ENCODE measurements at places on chromosomes 3 and 15. TPM values are rescaled to one million over a fixed set of nuclear protein-coding genes. Genes with fewer than 3 reads are reported as not detected.
A peak's percentile ranks its signal among the peaks of the same experiment; 100 is the strongest.

GRCh38 chr3:139757448-139758030 lies 79.8 kb upstream of the NMNAT3 start:
- no peak for DNase-seq

DNA sequence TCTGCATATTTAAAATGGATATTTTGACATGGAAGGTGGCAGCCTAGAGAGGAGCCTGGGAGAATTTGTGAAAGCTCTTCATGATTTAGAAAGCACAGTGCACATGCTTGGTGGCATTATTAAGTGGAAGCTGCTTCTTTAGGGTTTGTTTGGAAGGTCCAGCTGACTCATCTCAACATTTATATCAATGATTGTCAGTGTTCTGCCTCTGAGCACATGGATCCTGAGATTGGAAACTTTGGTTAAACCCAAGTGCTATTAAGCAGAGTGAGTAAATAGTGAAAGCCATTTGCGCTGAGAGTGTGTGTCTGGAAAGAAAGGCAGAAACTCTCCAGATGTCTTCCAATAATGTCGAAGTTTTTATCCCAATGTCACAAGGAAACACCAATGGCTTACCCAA lies 7.4 kb downstream of the NOX5 start:
- no peak for DNase-seq

- DNase-seq: no peak
These were observed 19.4 kb downstream of the SH2D7 start for GRCh38 chr15:78111788-78112187.

GRCh38 chr15:67745073-67746006 lies 80.0 kb upstream of the SKOR1 start:
- no peak for DNase-seq

- no peak for DNase-seq
These were observed 1.1 kb downstream of the RAB7A start for GRCh38 chr3:128727059-128727458.

DNA sequence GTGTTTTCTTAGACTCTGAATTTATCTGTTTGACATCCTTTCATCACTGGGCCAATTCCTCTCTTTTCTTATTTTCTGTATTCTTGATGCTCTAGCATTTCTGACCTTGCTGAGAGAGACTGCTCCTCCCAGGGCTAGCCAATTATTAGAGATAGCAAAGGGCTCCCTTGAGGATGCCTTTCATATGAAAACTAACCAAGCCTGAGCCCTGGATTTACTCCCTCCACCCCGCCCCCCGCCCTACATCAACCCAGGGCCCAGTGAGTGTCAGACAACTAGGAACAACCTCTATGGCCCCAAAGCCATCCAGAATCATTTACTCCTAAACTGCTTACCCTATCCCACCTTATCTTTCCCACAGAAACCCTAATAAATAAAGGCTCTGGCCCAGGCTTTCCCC lies 69.7 kb upstream of the LARS2 start:
- DNase-seq: no peak

- no peak for DNase-seq
These were observed 15.3 kb upstream of the COLQ start for GRCh38 chr3:15536856-15537255.

DNA sequence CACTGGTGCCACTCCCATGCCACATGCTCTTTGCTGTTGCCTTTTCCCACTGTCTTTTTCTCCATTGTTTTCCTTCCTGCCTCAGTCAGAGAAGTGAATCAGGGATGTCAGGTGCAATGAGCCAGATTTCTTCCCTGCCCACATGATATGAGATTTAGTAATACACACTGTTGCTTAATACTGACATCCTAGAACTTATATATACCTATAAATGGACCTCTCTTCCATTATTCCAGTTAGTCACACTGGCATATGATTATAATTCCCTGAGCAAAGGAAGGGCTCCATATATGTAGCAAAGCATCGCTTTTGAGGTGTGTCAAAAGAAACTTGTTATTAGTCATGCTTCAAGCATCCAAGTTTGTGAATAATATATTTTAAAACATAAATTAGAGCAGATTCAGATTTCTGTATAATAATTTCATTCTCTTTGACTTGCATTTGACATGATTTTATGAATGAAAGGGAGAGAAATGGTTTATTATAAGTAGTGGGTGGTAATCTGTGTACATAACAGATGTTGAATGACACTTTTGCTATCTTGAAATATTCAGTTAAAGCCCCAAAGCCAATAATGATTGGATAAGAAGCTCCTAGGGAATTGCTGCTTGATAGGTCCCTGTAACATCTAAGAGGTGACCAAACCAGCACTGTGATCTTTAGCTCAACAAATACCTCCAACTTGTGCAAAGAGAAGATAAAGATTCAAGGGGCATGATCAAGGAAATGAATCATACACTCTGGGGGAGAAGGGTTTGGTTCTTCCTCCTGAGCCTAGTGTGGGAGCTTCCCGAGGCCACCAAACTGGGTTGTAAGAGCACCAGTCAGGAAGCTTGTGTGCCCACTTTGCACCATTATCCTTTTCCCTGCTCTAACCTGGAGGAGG lies 48.6 kb downstream of the CHST2 start:
- no peak for DNase-seq

DNA sequence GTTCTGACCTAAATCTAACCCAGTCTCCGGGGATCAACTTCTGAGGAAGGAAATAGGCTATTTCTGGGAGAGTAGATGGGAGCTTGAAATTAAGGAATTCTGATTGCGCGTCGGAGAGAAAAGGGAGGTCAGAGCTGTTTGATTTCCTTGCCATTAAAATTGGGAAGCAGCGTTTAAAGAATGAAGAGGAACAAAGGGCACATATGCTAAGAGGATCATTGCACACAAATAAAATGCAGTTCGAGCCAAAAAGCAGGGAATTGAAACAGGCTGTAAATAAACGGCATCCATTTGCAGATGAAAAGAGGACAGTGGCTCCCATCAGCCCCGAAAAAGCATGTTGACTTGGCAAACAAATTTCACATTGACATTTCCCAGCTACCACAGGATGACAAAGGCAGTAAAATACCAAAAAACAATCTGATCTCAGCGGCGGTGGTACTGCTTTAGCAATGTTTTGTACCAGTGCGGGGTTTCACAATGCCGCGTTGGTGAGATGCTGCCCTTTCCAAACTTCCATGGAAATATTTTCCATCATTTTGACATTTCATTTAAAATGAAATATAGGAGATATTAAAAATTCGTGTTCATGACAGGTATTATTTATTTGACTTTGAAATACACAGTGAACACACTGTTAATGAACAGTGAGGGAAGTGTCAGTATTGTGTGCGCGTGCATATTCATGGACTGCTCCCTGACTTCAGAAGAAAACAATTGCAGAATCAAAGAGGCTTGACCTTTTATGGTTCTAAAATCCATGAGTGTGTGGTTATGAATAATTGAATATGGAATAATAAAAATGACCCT lies 108.8 kb downstream of the SQOR start:
- no peak for DNase-seq

DNA sequence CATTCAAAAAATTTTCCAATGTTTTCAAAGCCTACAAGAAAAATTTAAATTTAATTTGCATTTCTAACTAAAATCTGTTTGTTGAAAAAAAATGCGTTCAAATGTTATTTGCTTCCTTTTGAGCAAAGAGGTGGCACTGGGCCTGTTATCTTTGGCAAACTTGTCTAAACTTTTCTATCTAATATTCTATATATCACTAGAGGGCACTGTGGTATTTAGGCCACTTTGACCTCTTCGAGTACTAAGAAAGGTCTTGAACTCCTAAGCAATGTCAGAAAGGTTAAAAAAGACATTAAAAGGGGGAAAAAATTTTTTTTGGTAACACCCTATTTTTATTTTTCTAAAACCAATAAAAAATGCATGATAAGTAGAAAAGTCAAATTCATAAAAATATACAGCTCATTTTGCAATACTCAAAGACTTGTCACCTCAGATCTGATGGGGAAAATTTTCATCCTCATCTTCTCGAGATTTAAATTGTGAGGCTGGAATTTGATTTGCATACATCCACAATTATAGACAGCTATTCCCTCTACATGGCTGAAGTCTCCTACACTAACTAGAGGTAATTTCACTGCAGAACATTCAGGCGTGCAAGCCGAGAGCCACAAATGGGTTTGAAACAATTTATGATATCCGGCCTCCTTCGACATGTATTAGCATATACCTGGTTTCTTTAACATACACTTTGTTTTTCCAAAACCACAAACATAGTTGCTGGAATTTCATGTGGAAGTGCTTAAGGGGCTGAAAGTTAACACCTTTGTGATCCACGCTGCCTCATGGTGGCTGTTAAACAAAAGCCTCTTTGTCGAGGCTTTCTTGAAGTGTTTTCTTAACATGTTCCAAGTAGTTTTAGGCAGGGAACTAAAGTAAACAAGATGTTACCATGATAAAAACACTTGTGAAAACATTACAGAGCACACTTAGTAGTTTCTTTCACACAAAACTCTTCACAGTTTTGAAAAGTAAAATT lies 576.4 kb downstream of the FOXP1 start:
- no peak for DNase-seq

DNA sequence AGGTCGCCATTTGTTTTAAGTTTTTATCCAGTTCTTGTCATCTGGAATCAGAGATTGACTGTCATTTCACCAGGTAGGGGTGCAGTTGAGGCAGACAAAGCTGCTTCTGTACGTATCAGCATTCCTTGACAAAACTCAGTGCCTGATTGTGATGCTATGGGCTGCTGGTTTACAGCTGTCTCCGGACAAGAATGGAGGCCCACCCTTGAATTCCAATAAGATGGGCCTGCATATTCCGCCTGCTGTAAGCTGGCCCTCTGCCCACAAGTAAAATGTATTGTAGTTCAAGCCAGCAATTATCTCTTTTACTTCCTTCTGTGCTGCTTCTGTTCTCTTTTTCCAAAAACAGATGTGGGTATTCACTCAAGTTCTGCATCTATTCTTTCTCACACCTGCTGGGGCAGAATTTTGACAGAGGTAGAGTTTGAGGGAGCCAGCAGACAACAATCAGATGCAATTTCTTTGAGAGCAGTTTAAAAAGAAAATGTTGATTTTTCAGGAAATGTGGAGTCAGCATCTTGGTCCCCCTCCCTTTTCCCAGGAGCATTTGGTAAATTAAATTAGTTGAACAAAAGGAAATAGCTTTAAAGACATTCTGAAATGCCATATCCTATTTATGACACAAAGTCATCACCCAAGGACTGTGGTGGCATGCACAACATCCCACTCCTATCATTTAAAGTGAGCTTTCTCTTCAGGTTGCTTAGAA lies 53.5 kb downstream of the IQCH start:
- no peak for DNase-seq

DNA sequence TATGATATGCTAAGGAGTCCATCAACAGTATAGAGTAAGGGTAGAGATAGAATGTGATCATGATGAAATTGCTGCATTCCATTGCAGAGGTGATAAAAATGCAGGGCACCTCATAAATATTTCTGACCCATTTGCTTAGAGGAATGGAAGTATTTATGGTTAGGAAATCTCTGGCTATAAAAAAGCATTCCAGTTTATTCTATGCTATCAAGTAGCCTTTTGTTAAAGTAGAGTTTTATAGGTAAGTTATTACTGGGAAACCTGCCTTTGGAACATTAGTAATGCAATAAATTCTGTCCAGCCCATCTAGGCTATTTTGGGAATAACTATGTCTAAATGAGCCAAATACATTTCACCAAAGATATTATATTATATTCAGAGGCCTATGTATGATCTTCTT lies 19.8 kb upstream of the STRIT1 start:
- no peak for DNase-seq

DNA sequence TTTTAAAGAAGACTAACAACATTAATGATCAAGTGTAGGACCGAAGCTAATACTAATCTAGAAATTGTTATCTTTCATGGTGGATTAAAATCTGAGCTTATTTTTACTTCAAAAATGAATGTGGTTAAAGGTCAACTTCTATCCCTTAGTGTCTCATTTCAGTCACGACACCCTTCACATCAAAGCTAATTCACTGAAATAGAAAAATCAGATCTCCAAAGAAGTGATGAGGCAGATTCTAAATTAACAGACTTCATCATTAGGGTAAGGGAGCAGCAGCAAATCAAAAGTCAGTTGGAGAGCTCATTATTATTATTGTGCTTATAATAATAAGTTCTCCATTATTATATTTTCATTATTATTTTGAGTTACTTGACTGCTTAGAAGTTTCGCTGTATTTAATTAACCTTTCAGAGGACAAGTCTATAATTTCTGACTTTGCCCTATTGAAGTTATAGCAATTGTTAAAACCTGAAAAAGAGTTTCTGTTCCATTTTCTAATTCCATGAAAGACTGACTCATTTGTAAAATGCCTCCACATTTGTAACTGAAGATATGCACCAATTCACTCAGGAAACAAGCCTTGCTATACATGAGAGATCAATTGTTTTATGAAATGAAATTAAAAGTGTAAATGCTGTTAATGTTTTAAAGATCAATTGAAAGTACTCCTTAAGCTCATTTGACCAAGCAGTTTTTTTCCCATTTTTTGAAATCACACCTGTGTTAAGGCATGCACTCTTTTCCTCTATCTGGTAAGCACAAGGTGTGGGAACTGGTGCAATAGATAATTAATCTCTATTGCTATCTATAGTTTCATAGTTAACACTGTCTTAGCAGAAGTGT lies 23.1 kb upstream of the CMC1 start:
- no peak for DNase-seq

DNA sequence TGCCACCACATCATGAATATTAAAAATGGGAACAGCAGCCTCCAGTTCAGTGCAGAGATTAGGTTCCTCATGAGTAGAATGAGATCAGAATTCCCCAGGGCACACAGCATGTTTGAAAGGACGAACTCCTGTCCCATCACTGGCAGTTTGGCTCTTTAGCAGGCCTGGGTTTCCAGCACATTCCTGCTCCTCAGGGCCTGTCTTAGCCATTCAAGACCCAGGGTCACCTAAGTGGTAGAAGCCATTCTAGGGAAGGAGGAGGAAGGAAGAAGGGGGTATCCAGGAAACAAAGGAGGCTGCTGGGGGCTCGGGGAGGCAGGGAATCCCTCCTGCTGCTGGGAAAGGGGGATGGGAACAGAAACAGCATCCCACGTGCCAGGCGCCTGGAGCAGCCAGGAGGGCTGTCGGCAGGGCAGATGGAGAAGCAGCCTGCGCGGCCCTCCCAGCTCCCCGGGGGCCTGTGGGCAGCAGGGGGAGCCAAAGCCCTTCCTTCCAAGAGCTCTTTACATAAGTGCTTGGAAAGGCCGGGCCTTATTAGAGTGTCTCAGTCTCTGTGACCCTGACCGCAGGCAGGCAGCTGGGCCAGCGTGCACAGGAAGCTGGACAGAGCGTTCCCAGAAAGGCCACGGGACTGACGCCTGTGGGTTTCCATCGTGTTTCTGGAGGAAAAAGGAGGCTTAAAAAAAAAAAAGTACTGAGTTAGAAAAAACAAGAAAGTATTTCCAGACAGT lies 24.7 kb downstream of the LOXL1 start:
- peak; percentile 76 for DNase-seq

- DNase-seq: no peak
These were observed 9.5 kb downstream of the SMAD3 start for GRCh38 chr15:67074886-67075229.

GRCh38 chr15:48636511-48636910 lies 9.0 kb downstream of the FBN1 start:
- DNase-seq: no peak

GRCh38 chr15:43292375-43293078 lies 25.8 kb upstream of the TGM5 start:
- DNase-seq: no peak

The CAMKV gene
- polyA plus RNA-seq: 0.07 TPM

The IQGAP1 gene
- polyA plus RNA-seq: 172 TPM

The BCL2A1 gene
- 0.32 TPM for polyA plus RNA-seq

The BHLHE40 gene
- 30.2 TPM for polyA plus RNA-seq

The CNTN4 gene
- 29.0 TPM for polyA plus RNA-seq

The PPM1L gene
- 7.2 TPM for polyA plus RNA-seq

The CASR gene
- polyA plus RNA-seq: 27.4 TPM

The FSD2 gene
- polyA plus RNA-seq: 0.04 TPM

The PTX3 gene
- polyA plus RNA-seq: 3.9 TPM

The CHDH gene
- 7.3 TPM for polyA plus RNA-seq

All from right renal pelvis (tissue), 4 donors.